ENCODE measurements at places on chromosomes 4 and X. TPM values are rescaled to one million over a fixed set of nuclear protein-coding genes. Genes with fewer than 3 reads are reported as not detected.

- no peak for DNase-seq
Observed at GRCh38 chr4:83810428-83810827, 274.5 kb downstream of the GPAT3 start.

DNA sequence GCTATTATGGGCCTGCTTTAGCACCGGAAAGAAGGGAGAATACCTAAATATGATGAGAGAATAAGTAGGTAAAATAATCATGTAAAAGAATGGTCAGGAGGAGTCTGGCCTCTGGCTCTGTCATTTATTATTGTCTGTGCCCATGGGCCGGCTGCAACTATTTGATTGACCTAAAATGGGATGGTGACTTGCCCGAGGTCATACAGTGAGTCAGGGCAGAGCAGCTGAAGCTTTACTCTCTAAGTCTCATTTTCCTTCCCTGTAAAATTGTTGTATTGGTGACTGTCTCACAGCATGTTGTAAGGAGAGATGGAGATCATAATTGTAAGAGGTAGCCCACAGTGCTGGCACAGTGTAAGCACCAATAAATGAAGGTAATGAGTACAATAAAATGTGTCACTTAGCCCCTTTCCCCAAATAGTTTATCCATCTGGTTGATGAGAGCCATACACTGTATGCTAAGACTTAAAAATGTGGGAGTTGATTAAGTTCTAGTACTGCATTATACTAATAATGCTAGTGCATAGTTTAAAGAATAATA is 39.6 kb downstream of the RUFY3 start:
- DNase-seq, result no peak

GRCh38 chrX:2488621-2489285 is 12.0 kb downstream of the DHRSX start:
- no peak for DNase-seq

SYN1 gene
- 0.88 TPM for total RNA-seq

DNA sequence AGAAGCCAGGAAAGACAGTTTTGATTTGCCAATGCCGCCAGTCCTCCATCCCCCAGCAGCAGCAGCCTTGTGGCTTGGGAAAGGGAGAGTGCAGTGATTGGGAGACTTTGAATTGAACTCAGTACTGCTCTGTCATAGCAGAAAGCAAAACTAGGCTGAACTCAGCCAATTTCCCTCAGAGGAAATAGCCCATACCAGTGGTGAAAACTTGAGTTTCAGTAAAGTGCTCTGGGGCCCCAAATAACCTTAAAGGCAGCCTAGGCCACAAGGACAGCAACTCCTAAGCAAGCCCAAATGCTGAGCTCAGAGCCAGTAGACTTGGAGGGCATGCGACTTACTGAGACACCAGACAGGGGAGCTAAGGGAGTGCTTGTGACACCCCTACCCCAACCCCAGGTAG is 2.0 kb upstream of the PROM1 start:
- DNase-seq, result no peak
